ENCODE measurements at places on chromosomes 5 and 9.

- DNase-seq: no peak
These were observed 104.7 kb upstream of the ELL2 start for GRCh38 chr5:96066386-96066719.

GRCh38 chr5:13325765-13326164 lies 618.7 kb downstream of the DNAH5 start:
- no peak for DNase-seq

DNA sequence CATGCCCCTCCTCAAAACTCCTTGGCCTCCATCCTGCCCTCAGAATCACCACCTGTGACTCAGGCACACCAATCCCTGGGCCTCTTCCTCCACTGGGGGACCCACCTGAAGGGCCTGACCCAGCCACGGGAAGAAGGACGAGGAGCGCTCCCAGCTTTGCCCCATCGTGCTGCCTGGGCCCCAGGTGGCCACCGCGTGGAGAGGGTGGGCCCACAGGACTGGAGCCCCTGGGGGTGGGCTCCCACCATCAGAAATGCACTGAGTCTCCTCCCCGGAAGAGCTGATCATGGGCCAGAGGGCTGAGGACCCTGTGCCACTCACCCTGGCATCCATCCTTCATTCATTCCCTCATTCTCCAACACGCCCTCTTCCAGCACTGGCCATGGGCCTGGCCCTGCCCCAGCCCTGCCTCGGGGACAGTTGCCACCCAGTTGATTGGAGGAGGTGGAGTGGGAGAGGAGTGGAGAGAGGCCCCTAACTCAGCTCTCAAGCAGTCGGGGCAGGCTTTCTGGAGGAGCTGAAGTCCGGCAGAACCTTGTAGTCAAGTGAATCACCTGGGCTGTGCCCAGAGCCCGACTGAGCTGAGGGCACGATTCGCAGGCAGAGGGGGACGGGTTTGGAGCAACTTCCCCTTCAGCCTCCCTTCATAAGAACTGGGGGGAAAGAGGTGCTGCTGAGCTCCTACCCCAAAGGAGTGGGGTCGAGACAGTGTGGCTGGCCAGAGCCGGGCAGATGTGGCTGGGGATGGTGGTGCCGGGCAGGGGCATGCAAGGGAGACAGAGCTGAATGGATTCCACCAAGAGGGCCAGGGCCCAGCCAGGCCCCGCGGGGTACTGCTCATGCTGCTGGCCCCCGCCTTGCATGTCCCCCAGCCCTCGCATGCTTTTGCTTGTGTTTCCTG lies 29.6 kb downstream of the DNM1 start:
- DNase-seq: no peak

GRCh38 chr5:44885903-44886302 lies 77.2 kb downstream of the MRPS30 start:
- no peak for DNase-seq

- DNase-seq: no peak
These were observed 78.9 kb downstream of the SEMA4D start for GRCh38 chr9:89418882-89419640.

DNA sequence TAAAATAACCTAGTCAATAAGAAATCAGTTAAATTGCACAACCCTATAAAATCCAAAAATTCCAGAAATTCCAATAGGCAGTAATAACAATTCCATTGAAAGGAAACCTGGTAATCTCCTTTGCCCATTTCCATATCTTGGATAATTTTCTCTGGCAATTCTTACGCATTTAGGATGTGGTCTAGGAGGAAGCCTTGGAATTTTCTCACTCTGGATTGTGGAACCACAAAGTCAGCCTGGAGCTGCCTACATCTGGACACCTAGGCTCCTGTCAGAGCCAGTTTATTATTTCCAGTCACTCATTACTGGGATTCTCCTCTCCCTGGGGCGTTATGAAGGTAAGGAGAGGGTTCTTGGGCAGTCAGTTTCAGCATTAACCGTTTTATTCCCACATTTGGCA lies 40.3 kb upstream of the GNE start:
- DNase-seq: no peak

- no peak for DNase-seq
These were observed 2.7 kb upstream of the IRF1 start for GRCh38 chr5:132493241-132493640.

- DNase-seq: no peak
These were observed 93.8 kb downstream of the ANKRD18A start for GRCh38 chr9:38526591-38526990.

- DNase-seq: no peak
These were observed 46.9 kb downstream of the VCAN start for GRCh38 chr5:83518319-83519061.

GRCh38 chr9:136112541-136112940 lies 6.1 kb downstream of the TMEM250 start:
- DNase-seq: no peak

GRCh38 chr5:146283344-146283761 lies 55.3 kb upstream of the POU4F3 start:
- DNase-seq: no peak

GRCh38 chr5:98570661-98571191 lies 202.7 kb upstream of the RGMB start:
- no peak for DNase-seq

GRCh38 chr5:37723162-37723961 lies 116.5 kb downstream of the GDNF start:
- DNase-seq: no peak

- DNase-seq: no peak
These were observed 123.5 kb upstream of the ICE1 start for GRCh38 chr5:5298841-5299541.
